ENCODE measurements at places on chromosomes 16 and 17.

- no peak for DNase-seq
Measured at GRCh38 chr17:49889500-49889899, 41.6 kb upstream of the TAC4 start.

DNA sequence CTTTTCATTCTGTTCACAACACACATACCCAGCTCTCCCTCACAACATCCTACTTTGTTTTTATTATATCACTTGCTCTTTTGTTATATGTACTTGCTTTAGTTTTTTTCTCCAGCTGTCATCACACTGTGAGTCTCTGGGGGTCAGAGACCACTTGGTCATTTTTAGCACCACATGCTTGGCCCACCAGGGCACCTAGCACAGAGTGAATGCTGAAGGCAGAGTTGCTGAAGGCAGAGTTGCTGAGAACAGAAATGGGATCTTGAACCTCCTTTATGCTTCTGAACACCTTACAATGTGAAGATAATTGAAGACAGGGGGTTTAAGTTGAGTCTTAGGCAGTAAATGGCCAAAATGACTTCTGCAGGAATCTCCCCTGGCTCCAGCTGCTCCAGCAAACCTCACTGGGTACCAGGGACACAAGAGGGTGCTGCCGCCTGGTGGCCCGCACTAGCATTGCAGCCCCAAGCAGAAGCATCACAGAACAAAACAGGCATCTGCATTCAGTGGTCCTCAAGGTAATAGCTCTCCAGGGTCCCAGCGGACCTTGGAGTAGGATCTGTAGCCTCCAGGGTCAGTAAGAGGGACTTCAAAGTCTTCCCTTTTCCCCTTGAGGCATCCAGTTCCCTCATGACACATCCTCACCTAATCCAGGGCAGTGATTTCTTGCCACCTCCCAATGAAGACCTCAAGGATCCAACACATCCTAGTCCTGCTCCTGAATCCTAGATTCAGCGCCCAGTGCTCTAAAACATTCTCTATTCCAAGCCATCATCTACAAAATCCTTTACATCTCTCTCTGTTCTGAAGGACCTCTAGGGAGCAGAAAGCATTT, 1972.6 kb downstream of the TP53TG3F start:
- DNase-seq, result no peak

DNA sequence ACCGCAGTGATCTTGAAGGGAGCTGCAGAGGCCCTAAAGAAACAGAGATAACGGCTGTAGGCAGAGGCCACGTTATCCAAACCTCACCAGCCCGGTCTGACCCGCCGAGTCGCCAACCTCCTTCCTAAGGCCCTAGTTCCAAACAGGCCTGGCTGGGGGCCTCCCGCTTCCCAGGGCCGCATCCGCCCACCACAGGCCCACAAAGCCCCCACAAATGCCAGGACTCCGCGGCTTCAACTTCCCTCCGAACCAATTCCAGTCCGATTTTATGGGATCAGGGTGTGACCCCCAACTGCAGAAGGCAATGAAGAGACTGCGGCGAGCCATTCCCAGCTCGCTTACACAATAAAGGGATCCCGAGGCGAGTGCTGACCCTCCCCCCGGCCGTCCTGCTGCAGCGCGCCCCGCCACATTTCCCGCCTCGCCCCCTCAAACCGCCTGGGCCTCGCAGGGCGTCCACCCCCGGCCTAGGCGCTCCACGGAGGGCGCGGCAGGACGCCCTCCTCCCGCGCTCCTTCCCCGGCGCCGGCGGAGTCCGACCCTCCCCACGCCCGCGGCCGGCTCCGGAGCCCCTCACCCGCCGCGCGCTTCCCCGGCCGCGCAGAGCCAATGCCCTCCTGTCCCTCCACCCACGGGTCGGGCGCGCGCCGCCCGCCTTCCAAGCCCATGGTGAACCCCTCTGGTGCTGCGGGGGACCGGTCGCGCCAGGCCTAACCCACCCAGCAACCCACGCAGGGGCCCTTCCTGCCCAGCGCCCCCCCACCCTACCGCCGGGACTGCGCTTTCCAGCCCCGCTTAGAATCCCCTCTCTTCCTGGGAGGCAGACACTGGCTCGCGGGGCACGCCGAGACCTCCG, 926 bp downstream of the MYH10 start:
- DNase-seq, result peak; percentile 66

- no peak for DNase-seq
Measured at GRCh38 chr17:58873926-58874325, 118.3 kb downstream of the PPM1E start.

GRCh38 chr16:3092501-3092941, 6.6 kb downstream of the ZSCAN10 start:
- DNase-seq, result no peak

- DNase-seq, result no peak
Measured at GRCh38 chr16:10876799-10877341, at the start of gene CIITA. TSS of gene CIITA (plus strand) at chr16:10877202. CDS start at chr16:10877331, 129 bp downstream.

GRCh38 chr16:1731603-1732002, 25.6 kb downstream of the MAPK8IP3 start:
- DNase-seq, result no peak

DNA sequence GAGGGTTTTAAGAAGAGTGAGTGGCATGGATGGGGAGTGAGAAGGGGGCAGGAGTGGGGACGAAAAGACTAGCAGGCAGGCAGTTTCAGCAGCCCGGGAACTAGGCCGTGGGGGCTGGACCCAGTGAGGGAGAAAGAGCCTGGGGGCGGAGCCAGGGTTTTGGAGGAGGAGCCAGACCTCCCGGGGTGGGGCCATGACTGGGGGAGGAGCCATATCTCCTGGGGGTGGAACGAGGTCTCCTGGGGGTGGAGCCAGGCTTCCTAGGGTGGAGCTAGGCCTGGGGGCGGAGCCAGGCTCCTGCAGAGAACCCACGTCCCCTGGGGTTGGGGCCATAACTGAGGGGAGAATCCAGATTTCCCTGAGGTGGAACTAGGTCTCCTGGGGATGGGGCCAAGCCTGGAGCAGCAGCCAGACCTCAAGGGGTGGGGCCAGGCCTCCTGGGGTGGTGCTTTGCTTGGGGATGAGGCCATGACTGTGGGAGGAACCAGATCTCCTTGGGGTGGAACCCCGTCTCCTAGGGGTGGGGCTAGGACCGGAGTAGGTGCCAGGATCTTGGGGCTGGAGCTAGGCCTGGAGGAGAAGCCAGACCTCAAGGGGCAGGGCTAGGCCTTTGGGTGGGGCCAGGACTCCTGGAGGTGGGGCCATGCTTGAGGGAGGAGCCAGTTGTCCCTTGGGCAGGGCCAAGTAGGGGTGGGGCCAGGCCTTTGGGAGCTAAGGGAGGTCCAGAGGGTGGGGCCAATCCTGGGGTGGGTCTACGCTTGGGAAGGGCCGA, 41.7 kb upstream of the JPH3 start:
- no peak for DNase-seq

DNA sequence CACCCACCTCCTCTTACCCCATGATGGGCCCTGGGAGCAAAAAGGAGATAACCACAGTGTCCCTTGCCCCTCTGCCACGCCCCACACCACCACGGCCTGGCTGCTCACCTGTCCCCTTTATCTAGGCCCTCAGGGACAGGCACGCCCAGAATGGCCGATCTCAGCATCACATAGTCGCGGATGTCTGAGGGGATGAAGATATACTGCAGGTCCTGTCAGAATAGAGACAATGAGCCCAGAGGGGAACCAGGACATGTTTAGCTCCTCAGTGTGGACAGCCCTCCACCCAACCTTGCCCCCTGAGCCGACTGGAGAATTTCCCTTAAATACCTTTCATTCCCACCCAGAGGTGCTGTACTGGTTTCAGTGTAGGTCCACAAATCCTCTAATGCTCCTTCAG, 15.2 kb downstream of the ST6GALNAC2 start:
- DNase-seq, result no peak

GRCh38 chr17:4142107-4142900, 526 bp downstream of the ZZEF1 start:
- DNase-seq, result no peak

Measured in naive thymus-derived CD8-positive, alpha-beta T cell (primary cell).